GM13976 (cell line): ENCODE measurements at places on chromosomes 2 and 18.

DNA sequence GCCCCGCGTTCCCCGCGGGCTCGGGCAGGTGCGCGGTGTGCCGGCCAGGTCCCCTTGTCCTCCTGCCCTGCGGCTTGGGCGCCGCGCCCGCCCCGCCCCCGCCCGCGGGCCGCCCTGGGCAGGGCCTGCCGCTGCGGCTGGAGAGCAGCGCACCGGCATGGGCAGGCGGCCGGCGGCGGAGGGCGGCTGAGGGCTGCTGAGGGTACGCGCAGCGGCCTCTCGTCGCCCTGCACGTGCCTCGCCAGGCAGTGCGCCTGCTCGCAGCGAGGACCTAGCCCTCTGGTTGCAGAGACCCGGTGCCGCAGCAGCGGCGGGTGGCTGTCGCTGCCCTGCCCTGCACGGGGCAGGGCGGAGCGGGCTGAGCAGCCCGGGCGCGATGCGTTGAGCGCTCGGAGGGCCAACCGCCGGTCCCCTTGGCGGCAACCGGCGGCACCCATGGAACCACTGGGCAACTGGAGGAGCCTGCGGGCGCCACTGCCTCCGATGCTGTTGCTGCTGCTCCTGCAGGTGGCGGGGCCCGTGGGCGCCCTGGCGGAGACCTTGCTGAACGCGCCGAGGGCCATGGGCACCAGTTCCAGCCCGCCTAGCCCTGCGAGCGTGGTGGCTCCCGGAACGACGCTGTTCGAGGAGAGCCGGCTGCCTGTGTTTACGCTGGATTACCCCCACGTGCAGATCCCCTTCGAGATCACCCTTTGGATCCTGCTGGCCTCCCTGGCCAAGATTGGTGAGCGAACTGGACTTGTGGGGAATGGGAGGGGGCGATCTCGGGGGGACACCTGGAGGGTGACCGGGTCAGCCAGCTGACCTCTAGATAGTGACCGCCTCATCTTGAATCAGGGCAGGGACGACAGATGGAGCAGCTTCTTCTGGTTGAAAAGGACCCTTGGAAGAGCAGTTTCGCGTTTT lies at the start of gene SLC9A2:
Gene SLC9A2 (plus strand): TSS at position 140 of the 906 bp plus-strand sequence. CDS start 296 bp downstream, at position 436.
- peak; percentile 53 for DNase-seq

DNA sequence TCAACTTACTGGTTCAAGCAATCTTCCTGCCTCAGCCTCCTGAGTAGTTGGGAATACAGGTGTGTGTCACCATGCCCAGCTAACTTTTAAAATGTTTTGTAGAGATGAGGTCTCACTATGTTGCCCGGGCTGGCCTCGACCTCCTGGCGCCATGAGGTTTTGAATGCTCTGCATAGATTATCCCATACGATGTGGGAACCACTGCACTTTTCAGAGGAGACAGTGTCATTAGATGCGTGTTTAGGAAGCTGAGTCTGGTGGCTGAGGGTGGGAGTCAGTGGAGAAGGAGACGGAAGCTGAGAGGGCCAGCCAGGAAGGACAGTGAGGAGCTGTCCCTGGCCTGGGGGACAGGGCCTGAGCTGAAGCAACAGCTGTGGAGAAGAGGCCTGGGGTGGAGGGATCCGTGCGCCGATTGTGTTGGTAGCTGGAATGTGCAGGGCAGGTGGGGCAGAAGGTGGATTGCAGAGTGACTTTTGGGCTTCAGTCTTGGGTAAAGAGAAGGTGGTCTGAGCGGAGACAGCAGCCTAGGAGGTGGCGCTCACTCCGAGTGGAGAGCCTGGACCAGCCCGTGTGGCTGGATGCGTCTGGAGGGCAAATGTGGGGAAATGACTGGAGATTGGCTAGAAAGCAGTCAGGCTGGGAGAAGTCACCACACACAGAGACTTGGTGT lies 68.0 kb downstream of the LDLRAD4 start:
- DNase-seq = no peak

DNA sequence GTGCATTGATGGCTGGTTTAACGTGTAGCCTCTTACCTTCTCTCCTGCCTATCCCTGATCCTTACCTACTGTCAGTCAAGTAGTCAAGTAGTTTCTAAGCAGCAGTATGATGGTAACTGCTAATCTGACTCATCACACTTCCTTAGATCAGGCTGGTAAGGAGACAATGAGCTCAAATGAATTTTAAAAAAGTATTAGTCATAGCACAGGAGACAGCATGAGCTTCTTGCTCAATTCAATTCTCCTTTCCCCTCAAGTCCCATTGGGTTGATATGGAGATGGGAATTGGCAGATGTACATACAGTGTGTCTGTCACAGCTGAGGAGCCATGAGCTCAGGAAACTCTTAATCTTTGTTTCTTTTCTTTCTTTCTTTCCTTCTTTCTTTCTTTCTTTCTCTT lies 799.7 kb downstream of the LRP1B start:
- DNase-seq = no peak

- no peak for DNase-seq
These were observed 323.9 kb upstream of the RND3 start for GRCh38 chr2:150811259-150811855.

DNA sequence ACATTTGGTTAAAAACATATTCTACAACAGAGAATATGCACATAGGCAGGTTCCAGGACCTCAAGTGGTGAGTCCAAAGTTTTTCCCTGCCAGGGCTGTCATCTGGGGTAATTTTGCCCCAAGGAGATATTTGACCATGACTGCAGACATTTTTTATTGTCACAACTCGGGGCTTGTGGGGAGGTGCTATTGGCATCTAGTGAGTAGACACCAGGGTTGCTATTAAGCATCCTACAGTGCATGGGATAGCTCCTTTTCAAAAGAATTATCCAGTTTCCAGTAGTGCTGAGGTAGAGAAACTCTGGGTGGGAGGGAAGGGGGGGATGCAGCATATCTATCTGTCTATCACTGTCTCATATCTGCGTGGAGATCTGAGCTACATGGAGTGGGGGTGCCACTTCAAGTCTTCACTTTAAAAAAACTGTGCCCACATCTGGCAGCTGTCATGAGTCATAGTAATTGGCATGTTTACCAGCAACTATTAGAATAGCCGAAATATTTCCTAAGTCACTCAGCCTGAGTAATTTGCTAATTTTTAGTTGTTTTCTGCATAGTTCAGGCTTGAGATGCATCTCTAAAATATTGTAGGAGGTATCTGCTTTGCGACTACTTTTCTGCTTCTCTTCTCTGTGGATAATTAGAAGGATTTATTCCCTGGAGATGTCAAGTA lies 254.0 kb upstream of the RBMS1 start:
- no peak for DNase-seq

DNA sequence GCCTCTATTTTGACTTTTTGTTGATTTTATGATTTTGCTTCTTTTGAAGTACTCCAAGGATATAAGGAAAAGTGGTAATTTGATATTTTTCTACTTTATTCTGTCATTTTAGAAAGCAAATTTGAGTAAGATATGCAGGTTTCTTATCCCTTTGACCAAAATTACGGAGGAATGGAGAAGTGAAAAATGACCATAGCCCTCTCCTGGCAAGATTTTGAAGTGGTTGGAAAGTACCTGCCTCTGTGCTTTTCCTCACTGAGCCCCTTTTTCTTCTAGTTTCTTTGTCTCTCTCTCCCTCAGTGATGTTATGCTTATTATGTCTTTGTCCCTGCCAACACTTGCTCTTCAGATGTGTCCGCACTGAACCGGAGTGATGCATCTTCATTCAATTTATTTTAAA lies 898.1 kb downstream of the EPHA4 start:
- DNase-seq = peak; percentile 24

DNA sequence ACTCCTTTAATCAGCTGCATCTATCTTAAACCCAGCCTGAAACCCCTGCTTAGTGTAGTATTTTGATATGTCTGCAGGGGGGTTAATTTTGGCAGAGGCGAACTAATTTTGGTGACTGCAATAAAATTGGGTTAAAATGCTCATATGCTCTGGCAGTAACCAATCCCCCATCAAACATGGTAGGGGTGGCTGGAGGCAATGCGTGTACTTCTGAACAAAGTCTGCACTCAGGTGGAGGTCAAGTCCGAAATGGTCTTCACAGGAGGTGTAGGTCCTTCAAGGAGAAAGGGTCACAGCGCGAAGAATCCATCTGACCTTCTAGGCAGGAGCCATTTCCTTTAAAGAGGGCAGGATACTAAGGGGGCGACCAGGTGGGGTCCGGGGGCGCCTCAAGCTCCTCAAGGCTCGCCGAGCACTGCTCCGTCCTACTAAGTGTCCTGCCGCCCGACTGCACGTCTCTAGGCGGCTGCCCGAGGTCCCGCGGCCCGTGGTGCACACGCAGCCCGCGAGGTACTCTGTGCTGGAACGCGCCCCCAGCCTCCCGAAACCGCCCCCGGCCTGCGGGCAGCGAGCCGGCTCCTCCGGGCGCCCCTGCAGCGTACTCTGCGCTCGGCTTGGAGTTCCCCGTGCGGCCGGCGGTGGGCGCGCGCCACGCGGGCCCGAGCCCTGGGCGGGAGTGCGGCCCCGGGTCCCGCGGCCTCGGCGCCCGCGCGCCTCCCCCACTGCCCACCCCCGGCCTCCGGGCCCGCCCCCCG lies 1.7 kb upstream of the LDLRAD4 start:
- peak; percentile 77 for DNase-seq

DNA sequence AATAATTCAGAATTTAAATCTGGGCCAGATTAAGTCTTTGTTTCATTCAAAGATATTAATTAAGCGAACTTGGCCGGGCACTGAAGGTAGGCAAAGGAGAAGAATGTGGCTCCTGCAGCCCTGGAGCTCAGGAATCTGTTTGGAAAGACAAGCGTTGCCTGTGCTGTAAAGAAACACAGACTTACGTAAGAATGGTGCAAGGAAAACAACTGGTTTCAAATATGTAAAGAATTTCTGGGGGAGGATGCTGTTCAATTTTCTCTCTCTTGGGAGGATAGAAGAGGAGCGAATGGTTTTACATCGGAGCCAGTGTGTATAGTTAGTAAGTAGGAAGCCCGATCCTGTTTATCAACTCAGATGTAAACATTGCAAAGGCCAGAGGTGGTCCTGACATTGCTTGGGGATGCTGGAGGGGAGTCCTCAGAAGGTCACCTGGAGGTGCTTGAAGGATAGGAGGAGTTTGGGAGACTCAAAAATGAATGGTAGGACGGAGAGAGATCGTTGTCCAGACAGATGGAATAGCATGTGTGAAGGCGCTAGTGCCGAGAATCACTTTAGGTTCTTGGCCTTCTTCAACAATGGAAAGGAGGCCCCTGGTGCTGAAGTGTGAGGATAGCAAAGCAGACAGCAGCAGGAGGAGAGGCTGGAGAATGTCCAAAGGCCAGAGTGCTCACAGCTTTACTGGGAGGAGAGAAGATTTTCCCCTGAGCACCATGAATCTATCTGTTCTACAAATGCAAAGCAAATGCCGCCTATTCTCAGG lies 456.1 kb downstream of the LPIN1 start:
- DNase-seq = no peak

DNA sequence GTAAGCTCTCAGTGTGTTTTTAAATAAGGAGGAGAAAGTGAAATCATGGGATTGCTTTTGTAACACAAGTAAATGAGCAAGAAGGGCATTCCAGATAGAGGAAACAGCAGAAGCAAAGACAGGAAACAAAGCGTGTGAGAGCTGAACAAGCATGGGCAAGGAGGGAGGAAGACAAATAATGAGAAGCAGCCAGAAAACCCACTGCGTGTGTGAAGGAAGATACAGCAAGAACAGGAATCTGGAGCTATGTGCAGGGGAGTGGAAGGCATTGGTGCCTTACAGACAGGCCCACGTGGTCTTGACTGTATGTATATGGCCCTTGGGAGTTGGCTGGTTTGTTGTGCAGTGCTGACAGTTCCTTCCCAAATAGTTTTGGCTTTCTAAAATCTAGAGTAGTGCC lies 88.6 kb downstream of the AAK1 start:
- no peak for DNase-seq

DNA sequence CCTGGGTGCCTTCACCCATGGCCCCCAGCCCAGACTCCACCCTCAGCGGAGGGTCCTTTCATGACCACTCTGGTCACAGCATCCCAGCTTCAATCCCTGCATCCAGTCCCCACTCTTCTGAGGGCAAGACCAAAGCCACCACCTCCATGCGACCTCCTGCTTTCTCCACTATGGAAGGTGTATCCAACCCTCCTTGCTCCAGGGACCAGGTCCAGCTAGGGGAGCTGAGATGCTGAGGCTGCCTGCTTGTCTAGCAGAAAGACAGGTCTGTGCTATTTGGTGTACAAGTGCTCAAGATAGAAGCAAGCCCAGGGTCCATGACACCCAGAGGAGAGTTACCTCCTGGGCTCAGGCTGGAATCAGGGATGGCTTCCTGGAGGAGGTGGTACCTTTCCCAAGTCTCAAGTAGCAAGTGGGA lies 73.8 kb upstream of the RAB6C start:
- no peak for DNase-seq

DNA sequence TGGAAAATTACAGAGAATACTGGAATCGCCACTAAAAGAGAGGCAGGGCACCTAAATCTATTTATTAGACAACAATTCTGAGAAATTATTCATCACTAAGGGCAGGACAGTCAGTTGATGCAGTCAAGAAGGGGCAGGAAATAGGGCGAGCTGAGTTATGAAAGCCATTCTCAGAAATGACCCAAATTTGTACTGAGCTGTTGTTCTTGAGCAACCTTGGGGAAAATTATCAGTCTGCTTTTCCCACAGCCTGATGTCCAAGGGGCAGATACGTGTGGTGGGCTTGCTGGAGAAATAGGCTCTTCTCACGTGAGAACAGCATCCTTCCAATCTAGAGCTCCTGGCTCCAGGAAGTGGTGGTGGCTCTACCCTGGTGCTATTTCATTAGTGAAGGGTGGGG lies 38.6 kb downstream of the STON1 start:
- no peak for DNase-seq

GRCh38 chr2:888906-889566 lies 61.6 kb upstream of the SNTG2 start:
- no peak for DNase-seq

GRCh38 chr18:34493099-34493544 lies 217.0 kb upstream of the DTNA start:
- peak; percentile 32 for DNase-seq

DNA sequence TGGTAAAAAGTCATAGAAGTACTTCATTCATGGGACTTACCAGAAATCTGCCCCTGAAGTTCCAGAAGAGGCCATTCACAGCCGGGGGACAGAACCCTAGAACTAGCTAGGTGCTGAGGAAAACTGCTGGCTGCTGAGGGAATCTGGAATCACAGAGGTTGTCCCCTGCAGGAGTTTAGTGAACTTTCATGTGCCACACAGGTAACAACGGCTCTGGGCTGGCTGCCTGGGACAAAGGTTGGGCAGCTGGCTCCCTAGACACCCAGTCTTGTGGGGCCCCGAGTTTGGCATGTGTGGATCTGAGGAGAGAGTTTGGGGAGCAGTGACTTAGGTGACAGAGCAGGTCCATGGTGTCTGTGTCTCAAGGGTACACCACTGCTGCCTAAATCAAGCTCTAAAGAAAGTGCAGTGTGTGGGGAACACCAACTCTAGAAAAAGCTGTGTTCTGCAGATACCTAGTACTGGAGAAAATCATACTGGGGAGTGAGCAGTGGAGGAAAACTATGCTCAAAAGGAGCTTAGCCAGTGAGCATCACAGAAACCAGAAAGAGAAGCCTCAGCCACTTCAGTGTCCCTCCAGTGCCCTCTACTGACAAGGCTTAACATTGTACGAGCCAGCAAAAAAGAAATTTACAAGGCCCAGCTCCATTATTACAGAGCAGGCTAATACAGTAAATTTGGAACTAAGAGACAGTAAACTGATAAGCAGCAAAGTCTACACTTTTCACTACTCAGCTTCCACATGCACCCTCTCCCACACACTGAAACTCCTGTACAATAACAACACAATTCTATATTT lies 15.2 kb downstream of the GALNT3 start:
- DNase-seq = peak; percentile 6
